ENCODE measurements at places on chromosomes 3 and 15.

DNA sequence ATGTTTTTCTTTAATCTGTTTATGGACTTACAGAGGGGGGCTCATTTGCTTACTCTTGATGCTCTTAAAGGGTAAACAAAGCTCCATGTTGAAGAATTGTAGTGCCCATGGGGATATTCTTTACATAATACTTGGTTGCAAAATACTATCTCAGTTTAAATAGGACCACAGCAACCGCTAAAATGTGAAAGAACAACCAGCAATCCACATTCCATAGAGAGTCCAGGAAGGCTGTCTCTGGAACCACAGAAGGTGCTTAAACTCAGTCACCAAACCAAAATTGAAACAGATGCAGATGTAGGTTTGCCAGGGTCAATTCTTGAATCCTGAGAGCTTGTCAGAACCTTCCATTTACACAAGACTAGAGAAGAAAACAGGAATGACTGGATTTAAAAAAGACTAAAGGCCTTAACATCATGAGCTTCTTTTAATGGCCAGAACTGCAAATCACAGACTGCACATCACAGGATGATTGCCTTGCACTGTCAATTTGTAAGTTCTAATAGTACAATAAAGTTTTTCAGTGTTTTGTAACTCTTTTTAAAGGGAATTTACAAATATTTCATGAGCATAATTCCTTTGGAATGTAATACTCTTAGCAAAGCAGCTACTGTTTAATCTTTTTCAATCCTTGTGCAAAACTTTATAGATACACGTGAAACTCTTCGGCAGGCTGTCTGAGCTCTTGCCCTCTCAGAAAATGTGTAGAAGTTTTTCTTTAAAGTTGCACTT is 661.6 kb downstream of the SI start:
- DNase-seq: no peak

GRCh38 chr3:57154470-57155309 is 10.5 kb downstream of the IL17RD start:
- no peak for DNase-seq

DNA sequence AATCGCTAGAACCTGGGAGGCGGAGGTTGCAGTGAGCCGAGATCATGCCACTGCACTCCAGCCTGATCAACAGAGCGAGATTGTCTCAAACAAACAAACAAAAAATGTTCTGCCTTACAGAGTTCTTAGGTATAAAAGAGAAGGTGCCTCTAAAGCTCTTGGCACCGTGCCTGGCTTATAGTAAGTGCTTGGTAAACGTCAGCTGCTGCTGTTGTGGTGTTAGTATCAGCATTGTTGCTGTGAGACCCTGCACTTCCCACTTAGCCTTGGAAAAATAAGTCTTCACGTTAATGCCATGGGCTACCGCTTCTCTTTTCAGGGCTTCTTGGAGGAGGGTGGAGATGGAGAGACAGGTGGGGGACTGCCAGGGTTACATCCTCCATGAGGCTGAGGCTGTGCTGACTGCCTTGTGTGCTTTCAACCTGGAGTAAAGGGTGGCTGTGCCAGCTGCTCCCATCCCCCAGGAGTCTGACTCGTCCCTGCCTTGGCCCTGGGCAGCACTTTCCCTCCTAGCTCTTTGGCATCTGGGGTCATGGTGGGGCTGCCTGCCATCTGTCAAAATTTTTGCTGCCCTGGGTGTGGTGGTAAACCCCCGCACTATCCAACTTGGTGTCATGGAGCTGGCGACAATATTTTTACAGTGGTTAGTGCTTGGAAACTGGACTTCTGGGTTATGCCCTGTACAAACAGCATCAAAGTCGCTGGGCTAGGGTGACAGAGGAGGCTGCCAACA is 17.8 kb downstream of the FLNB start:
- DNase-seq: peak; percentile 54

GRCh38 chr3:51931756-51932155 is 9.9 kb downstream of the RRP9 start:
- no peak for DNase-seq

DNA sequence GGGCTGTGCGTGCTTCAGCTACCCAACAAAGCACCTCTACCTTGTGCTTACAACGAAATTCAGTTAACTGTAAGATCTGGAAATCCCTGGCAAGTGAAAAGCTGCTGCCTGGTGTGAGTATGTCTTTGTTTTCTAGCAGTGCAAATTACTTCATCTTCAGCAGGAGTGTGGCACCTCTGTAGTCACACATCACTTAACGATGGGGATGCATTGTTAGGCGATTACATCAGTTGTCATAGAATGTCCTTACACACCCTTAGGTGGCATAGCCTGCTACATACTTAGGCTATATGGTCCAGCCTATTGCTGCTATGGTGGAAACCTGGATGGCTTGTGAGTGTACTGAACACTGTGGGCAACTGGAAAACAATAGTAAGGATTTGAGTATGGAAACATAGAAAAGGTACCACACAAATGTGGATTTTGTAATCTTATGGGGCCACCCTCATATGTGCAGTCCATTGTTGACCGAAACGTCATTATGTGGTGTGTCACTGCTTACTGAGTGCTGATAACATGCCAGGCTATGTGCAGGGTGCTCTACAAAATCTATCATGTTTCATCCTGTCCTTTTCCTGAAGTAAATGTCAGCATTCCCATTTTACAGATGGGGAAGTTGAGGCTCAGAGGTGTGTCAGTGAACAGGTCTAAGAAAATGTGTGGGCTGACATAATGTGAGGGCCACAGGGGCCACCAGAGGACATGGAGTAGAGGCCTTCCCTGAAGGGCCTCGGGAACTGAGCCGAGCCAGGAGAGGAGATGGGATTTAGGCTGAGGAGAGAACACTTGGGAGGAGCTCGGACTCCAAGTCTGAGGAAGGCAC is 173.5 kb downstream of the VGLL4 start:
- no peak for DNase-seq

DNA sequence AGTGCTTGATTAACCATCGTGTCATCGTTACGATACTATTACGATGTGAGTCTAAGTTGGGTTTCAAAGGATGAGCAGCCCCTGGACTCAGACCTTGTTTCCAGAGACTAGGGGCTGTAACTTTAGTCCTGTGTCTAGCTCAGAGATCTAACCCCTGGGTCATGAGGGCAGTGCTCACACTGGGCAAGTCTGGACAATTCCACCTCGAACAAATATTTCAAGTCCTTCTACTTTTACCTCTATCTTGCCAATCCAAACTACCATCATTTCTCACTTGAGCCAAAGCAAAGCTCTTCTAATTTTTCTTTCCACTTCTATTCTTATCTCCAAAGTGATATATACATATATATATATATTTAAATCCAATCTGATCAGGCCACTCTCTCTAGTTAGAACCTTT is 10.8 kb downstream of the ANAPC13 start:
- DNase-seq: no peak

GRCh38 chr15:51092480-51093040 is 2.1 kb downstream of the TNFAIP8L3 start:
- no peak for DNase-seq

DNA sequence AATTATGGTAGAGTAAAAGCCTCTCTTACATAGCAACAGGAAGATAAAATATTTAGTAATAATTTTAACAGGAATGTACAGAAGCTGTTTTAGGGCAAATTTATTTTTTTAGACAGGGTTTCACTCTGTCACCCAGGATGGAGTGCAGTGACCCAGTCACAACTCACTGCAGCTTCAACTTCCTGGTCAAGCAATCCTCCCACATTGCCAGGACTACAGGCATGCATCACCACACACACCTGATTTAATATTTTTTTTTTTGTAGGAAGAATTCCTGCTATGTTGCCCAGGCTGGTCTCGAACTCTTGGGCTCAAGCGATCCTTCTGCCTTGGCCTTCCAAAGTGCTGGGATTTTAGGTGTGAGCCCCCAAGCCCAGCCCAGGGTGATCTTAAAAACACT is 61.1 kb downstream of the PCCB start:
- no peak for DNase-seq

GRCh38 chr3:12910356-12911099 is 69.2 kb upstream of the RPL32 start:
- DNase-seq: no peak

- no peak for DNase-seq
Measured at GRCh38 chr3:195263925-195264600, 6.9 kb downstream of the XXYLT1 start.

GRCh38 chr3:181567311-181568075 is 144.2 kb upstream of the SOX2 start:
- DNase-seq: no peak

DNA sequence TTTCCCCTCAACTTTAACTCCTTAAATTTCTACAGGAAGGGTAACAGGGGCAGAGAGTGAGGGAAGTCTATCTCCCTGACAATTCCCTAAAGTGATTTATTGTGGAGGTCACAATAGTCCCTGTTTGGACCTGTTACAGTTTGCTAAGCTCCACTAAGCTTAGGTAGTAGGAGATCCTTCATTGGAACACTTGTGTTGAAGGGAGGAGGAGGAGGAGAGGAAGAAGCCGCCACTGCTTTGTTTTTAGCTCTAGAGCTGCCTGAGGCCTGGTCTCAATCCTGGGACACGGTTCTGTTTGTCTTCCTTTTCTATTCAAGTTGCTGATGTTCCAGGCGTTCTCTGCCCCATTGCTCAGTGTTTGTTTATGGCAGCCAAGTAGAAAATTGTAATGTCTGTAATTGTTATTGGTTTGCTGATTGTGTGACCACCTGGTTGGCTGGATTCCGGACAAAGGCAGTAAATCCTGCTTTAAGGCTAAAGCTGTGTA is 48.4 kb downstream of the HES1 start:
- no peak for DNase-seq

DNA sequence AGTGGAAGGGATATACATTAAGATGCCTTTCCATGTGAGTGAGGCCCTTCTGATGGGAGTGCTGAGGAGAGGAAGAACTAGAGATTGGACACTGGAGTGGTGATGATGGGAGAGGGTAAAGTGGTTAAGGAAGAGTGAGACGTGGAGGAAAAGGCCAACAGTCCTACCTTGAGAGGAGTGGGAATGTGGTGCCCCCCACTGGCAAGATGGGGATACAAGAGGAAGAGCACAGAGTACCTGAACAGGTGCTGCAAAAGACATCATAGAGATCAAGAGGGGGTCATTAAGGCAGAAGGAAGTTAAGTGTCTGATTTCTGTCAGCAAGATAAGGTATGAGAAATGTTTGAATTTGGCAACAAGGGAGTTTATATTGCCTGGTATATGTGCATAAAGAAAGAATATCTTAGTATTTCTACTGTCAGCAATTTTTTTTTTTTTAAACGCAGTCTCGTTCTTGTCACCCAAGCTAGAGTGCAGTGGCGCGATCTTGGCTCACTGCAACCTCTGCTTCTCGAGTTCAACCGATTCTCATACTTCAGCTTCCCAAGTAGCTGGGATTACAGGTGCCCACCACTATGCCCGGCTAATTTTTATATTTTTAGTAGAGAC is 34.0 kb downstream of the ARIH2 start:
- DNase-seq: no peak

DNA sequence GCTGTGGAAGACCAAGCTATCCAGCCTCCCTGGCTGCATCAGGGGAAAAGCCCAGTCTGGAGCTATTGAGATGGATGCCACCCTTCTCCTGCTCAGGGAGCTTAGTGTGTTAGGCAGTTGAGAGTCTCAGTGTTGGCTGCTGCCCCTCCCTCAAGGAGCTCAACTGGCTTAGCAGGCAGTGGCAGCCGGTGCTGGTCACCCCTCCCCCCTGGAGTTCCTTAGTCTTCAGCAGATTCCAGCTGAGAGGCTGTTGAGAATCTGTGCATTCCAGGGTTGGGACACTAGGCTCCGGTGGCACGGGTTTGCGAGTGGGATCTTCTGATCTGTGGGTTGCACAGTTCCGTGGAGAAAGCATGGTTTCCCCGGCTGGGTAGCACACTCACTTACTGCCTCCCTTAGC is 883.8 kb downstream of the NSUN3 start:
- no peak for DNase-seq

DNA sequence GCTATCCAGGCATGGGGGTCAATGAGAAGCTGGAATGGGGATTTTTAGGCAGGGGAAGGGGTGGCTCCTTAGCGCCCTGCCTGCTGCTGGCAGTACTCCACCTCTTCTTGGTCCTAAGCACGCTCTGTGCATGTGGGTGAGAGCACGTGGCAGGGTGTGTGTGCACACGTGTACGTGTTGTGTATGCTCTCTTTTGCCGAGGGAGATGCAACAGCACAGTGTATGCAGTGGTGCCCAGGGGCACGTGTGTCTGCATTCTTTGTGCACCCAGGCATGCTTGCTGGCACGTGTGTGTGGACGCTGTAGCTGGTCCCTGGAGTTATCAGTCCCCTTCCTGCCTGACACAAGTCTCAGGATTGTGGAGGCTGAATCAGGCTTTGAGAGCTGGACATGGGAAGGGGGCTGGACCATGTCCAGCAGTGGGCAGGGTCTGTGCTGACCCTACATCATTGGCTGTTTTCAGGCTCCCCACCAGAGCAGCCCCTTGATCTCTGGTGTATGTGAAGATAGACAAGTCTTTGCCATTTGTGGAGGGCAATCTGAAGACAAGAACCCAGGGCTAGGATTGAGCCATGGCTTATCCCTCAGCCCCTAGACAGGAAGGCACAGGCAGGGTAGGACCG is 1.9 kb upstream of the CAMKV start:
- no peak for DNase-seq

- DNase-seq: no peak
Measured at GRCh38 chr3:192826214-192827006, 91.2 kb downstream of the MB21D2 start.

DNA sequence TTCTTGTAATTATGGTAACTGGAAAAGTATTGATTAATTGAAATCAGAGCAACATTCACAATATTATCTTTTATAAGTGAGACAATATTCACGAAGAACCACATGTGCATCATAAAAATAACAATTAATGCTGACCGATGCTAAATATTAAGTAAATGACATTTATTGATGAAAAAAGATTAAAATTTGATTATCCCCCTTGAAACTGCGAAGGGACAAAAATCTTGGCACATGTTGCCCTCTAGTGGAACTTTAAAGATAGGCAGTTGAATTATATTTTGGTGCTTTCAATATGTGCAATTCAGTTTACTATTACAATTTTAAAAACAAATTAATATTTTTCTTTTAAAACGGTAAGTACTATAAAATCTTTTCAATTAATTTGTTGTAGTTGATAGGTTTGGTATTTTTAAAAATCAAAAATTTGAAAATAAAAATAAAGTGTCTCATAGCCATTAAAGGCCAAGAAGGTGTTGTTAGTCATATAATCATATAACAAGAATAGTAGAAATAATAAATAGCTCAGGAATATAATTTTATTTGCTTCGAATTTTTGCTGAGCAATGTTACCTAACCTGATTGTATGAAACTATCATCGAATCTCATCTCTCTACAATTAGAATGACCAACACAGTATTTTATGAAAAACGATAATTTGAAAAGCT is 270.2 kb downstream of the ROBO1 start:
- no peak for DNase-seq

GRCh38 chr15:80953001-80953952 is 36.3 kb downstream of the MESD start:
- DNase-seq: no peak

GRCh38 chr3:63497641-63498040 is 154.8 kb upstream of the SNTN start:
- no peak for DNase-seq

- DNase-seq: no peak
Measured at GRCh38 chr15:47670365-47670764, 46.9 kb upstream of the SEMA6D start.

DNA sequence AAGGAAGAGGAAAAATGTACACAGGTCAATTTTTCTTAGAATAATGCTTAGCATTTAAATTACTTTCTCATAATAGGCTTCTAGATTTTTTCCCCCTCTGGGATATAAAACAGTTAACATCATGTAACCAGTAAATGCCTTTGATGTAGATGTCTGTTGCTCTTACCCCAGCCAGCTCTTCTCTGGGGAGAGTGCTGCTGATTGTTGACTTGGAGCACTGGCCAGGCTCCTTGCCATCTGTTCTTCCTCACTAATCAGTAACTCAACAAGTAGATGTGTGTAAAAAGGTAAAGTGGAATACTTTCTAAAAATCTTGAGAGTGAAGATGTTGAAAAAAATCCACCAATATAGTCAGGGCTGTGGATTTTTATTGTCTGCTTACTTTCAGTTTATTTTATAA is 42.2 kb downstream of the RIOX2 start:
- DNase-seq: no peak

All from right forelimb (tissue), 1 donor.